ENCODE measurements at places on chromosomes 4 and X. TPM values are rescaled to one million over a fixed set of nuclear protein-coding genes. Genes with fewer than 3 reads are reported as not detected.

DNA sequence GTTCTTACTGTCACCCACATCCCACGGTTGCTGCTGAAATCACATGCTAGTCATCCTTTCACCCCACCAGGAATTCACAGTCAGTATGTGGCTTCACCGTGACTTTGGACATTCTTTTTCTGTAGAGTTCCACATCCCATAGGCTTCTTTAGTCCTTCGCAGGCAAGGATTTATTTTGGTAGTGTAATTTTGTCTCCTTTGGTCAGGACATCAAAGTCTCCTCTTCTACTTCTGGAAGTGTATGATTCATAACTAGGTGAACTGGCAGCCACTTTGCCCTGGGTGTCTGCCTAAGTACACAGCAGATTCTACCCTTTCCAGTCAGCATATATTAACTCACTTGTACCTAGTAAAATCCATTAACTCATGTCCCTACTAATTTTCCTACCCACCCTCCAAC, 38.3 kb upstream of the MMAA start:
- no peak overlapping the region for H3K4me3 ChIP-seq
- H3K36me3 ChIP-seq: no peaks in the 10 kb centered on the region

GRCh38 chr4:24382381-24382780, 202.0 kb downstream of the DHX15 start:
- no peaks in the 10 kb centered on the region for H3K27me3 ChIP-seq
- no peak overlapping the region for H3K4me3 ChIP-seq
- no peak for DNase-seq
- H3K36me3 ChIP-seq: no peaks in the 10 kb centered on the region
- no peaks in the 10 kb centered on the region for H3K4me1 ChIP-seq

DNA sequence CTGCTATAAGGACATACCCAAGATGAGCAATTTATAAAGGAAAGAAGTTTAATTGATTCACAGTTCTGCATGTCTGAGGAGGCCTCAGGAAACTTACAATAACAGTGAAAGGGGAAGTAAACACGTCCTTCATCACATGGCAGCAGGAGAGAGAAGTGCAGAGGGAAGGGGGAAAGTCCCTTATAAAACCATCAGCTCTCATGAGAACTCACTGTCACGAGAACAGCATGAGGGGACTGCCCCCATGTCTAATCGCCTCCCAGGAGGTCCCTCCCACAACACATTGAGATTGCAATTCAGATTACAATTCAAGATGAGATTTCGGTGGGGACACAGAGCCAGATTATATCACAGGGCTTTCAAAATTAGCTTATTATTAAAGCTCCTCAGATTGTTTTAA, 209.5 kb upstream of the PPP3CA start:
- peak overlapping the region; percentile 71 for H3K27ac ChIP-seq
- H3K4me1 ChIP-seq: no peaks in the 10 kb centered on the region
- no peak overlapping the region for H3K4me3 ChIP-seq
- peak; percentile 70 for DNase-seq
- no peaks in the 10 kb centered on the region for H3K27me3 ChIP-seq
- no peaks in the 10 kb centered on the region for H3K36me3 ChIP-seq

DNA sequence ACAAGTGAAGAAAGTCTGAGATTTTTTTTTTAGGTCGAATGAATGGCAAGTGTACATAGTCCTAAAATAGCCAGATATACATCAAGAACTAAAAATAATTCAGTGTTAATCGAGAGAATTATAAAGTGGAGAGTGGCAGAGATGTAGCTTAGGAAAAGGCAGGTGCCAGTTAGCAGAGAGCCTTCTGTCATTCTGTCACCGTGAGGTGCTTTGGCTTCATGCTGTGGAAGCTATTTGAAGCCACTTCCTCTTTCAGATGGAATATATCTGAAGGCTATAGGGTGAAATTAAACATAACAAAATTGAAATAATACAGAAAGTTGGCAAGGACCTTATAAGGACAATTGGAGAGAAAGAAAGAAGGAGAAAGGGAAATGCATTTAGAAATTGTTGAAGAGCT, 756.3 kb downstream of the CCSER1 start:
- H3K4me3 ChIP-seq: no peak overlapping the region
- no peaks in the 10 kb centered on the region for H3K4me1 ChIP-seq
- no peaks in the 10 kb centered on the region for H3K36me3 ChIP-seq
- DNase-seq: no peak
- no peaks in the 10 kb centered on the region for H3K27me3 ChIP-seq

GRCh38 chr4:106738121-106738520, 298.0 kb downstream of the DKK2 start:
- H3K36me3 ChIP-seq: no peaks in the 10 kb centered on the region
- H3K27ac ChIP-seq: no peak overlapping the region
- no peak overlapping the region for H3K4me3 ChIP-seq

DNA sequence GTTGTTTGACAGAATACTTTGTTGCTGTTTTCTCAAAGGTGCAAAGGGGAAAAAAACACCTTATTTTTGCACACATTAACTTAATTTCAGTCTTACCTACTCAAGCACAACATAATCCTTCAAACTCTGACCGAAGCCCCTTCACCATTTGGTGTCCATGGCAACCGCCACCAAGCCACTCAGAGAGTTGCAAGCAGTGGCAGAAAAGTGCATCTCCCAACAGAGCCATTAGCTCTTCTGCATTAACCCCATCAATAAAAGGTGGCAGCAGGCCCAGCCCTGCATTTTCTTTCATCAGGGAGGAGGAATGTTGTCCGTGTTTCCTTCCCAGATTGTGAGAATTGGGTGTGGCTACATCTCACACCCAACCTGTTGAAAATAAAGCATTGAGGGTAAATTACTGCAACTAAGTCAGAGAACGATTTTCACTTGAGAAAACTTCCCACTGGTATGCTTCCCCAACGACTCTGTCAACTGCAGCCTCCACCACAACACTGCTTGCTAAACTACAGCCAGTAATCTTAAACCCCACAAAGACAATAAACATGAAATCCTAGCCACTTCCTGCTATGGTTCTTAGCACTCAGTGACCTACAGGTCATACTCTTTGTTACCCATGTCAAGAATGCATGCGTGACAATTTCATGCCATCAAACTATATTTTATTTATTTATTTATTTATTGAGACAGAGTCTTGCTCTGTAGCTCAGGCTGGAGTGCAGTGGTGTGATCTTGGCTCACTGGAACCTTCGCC, 154.0 kb downstream of the GRIA3 start:
- no peaks in the 10 kb centered on the region for H3K4me1 ChIP-seq
- H3K36me3 ChIP-seq: no peaks in the 10 kb centered on the region
- no peak overlapping the region for H3K27ac ChIP-seq
- H3K4me3 ChIP-seq: no peak overlapping the region
- DNase-seq: no peak

DNA sequence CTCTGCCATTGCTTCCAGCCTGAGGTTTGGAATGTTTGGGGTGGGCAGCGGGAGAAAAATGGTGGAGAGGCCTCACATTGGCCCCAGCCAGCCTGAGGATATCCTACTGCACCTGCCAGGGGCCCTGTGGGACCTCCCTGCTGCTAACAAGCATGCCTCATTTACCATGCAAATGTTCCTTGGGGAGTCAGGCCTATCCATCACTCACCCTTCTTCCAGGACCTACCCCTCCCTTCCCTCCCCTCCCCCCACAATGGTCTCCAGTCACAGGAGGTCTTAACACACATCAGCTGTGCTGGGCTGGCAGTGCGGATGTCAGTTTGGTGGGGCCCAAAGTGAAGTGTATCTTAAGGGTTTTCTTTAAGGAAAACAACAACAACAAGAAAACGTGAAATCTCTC, 139.2 kb downstream of the SHOX start:
- no peaks in the 10 kb centered on the region for H3K36me3 ChIP-seq
- no peak overlapping the region for H3K4me3 ChIP-seq
- no peak for DNase-seq
- no peaks in the 10 kb centered on the region for H3K4me1 ChIP-seq
- H3K27ac ChIP-seq: no peak overlapping the region

- DNase-seq: no peak
- H3K36me3 ChIP-seq: no peaks in the 10 kb centered on the region
- no peak overlapping the region for H3K4me3 ChIP-seq
- H3K4me1 ChIP-seq: no peaks in the 10 kb centered on the region
- H3K27ac ChIP-seq: no peak overlapping the region
- H3K27me3 ChIP-seq: no peaks in the 10 kb centered on the region
These were observed 172.8 kb downstream of the APBB2 start for GRCh38 chr4:41041551-41041950.

DNA sequence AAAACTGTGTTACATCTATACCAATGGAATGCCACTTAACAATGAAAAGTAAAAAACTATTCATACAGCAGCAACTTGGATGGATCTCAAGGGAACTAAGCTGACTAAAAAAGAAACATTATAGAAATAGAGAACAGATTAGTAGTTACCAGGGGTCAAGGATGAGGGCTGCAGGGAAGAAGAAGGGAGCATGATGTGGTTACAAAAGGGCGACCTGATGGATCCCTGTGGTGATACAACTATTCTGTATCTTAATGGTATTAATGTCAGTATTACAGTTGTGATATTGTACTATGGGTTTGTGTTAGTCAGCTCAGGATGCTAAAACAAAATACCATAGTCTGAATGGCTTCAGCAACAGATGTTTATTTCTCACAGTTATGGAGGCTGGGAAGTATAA, 190.7 kb downstream of the ZNF674 start:
- no peak overlapping the region for H3K4me3 ChIP-seq
- H3K27ac ChIP-seq: no peak overlapping the region
- DNase-seq: no peak
- H3K36me3 ChIP-seq: no peaks in the 10 kb centered on the region
- no peaks in the 10 kb centered on the region for H3K4me1 ChIP-seq

DNA sequence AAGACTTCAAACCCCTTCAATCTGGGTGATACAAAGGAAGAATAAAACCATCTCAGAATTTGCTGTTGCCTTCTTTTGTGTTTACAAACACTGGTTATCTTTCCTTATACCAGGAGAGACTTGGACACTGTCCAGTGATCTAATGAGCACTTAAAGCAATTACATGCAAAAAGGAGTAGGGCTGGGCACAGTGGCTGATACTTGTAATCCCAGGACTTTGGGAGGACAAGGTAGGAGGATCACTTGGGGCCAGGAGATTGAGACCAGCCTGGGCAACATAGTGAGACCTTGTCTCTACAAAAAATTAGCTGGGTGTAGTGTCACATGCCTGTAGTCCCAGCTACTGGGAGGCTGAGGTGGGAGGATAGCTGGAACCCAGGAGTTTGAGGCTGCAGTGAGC, 95.7 kb upstream of the DRD5 start:
- no peak for DNase-seq
- no peaks in the 10 kb centered on the region for H3K27me3 ChIP-seq
- peaks cover under 1% of the 10 kb centered on the region for H3K4me1 ChIP-seq
- no peak overlapping the region for H3K4me3 ChIP-seq

- H3K4me3 ChIP-seq: no peak overlapping the region
- H3K27ac ChIP-seq: no peak overlapping the region
- no peak for DNase-seq
- H3K27me3 ChIP-seq: no peaks in the 10 kb centered on the region
- no peaks in the 10 kb centered on the region for H3K36me3 ChIP-seq
These were observed 77.1 kb downstream of the HMX1 start for GRCh38 chr4:8794491-8794890.

DNA sequence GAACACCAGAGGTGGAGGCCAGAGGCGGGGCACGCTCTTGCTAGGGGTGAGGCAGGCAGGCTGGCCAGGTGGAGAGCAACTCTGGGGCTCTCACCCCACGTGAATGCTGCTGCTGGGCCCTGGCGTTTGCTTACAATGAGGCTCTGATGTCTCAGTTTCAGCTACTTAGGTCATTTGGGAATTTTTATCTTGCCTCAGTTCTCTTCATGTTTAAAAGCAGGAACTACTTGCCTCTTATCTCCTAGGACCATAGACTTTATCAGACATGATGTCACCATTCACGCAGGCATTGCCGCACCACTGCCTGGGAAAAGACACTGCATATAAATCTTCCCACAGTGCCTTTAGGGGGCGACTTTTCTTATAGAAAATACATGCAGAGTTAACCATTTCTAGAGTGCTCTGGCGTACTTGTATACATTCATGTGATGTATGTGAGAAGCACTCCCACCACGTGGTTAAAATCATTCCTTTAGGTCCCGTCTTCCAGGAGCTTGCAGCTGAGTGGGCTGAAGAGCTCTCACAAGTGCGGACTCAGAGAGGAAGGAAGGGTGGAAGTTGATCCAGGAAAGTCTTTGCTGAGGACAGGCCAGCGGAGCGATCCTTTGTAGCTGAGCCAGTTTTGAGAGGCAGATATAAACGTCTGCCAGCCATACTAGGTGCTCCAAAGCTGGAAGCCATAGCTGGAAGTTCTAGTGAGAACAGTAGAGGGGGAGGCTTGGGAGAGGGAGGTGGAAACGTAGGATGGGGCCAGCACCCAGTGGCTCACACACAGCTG, 84.3 kb upstream of the CLDN34 start:
- H3K27me3 ChIP-seq: no peaks in the 10 kb centered on the region
- H3K4me1 ChIP-seq: peaks cover 4% of the 10 kb centered on the region
- DNase-seq: peak; percentile 10
- H3K4me3 ChIP-seq: no peak overlapping the region

DNA sequence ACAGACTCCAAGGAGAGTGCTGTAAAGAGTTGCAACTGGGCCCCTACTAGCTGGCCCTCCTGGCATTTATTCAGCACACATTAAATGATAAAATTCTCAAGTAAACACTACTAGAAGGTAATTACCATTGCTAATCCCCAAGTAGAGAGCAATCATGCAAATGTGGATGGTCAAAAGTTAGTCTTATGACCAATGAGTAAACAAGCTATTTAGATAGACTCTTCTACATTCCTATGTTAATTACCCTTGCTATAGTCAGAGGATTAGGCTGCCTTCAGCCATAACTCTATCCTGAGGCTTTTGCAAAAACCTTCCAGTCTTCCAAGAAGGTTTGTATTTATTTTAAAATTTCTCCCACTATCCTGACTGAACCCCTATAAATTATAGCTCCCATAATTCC, 28.3 kb upstream of the HPGD start:
- H3K27ac ChIP-seq: no peak overlapping the region
- H3K4me3 ChIP-seq: no peak overlapping the region
- no peaks in the 10 kb centered on the region for H3K4me1 ChIP-seq
- no peaks in the 10 kb centered on the region for H3K27me3 ChIP-seq

- no peaks in the 10 kb centered on the region for H3K36me3 ChIP-seq
- no peak overlapping the region for H3K4me3 ChIP-seq
- H3K27ac ChIP-seq: no peak overlapping the region
- DNase-seq: no peak
- H3K27me3 ChIP-seq: peaks cover 15% of the 10 kb centered on the region
These were observed 92.2 kb downstream of the GEMIN8 start for GRCh38 chrX:13937370-13938050.

GRCh38 chr4:168981460-168981859, 28.6 kb downstream of the CBR4 start:
- no peak overlapping the region for H3K27ac ChIP-seq
- no peak overlapping the region for H3K4me3 ChIP-seq
- no peaks in the 10 kb centered on the region for H3K4me1 ChIP-seq
- H3K36me3 ChIP-seq: peaks cover 6% of the 10 kb centered on the region
- H3K27me3 ChIP-seq: no peaks in the 10 kb centered on the region
- no peak for DNase-seq

- H3K4me3 ChIP-seq: no peak overlapping the region
- no peaks in the 10 kb centered on the region for H3K4me1 ChIP-seq
- no peak overlapping the region for H3K27ac ChIP-seq
- H3K27me3 ChIP-seq: no peaks in the 10 kb centered on the region
These were observed 7.0 kb downstream of the VAMP7 start for GRCh38 chrX:155888139-155888538.

- H3K4me1 ChIP-seq: no peaks in the 10 kb centered on the region
- no peaks in the 10 kb centered on the region for H3K27me3 ChIP-seq
- H3K36me3 ChIP-seq: no peaks in the 10 kb centered on the region
- H3K27ac ChIP-seq: no peak overlapping the region
These were observed 60.3 kb downstream of the ARX start for GRCh38 chrX:24955372-24955930.

SYP gene
- 1.2 TPM for total RNA-seq

FHIP1A gene
- total RNA-seq: 0.76 TPM

ENAM gene
- not detected for total RNA-seq

TSR2 gene
- 38.3 TPM for total RNA-seq

GC gene
- not detected for total RNA-seq

FREM3 gene
- total RNA-seq: not detected

PCDH19 gene
- not detected for total RNA-seq

CORIN gene
- total RNA-seq: 0.25 TPM

RTL9 gene
- not detected for total RNA-seq
